ENCODE measurements at places on chromosomes 7 and 10.

DNA sequence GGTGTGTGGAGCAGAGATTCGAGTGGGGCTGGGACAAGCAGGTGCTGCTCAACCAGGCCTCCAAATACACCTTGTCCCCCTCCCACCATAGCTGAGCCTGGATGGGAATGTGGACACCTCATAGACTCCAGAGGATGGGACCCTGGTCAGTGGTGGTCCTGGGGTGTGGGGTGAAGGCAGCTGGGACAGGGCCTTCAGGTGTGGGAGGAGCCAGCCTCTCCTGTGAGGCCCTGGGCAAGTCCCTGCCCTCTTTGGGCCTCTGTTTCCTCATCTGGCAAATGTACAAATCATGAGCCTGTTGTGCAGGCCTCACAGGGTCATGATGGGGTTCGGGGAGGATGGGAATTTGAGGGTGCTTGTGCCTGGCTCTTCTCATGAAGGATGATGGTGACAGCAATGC is 362.9 kb upstream of the NUPR2 start:
- H3K4me3 ChIP-seq, result no peak overlapping the region
- H3K4me1 ChIP-seq, result no peaks in the 10 kb centered on the region
- DNase-seq, result no peak
- H3K27me3 ChIP-seq, result no peaks in the 10 kb centered on the region

GRCh38 chr7:116340943-116341907 is 130.9 kb downstream of the TES start:
- no peak overlapping the region for H3K27ac ChIP-seq
- H3K4me1 ChIP-seq, result peaks cover 22% of the 10 kb centered on the region
- no peaks in the 10 kb centered on the region for H3K27me3 ChIP-seq
- DNase-seq, result no peak

GRCh38 chr7:1915956-1916600 is 246.0 kb downstream of the ELFN1 start:
- H3K27ac ChIP-seq, result no peak overlapping the region
- DNase-seq, result no peak
- H3K4me3 ChIP-seq, result no peak overlapping the region
- H3K4me1 ChIP-seq, result peaks cover 24% of the 10 kb centered on the region
- H3K36me3 ChIP-seq, result peaks cover 2% of the 10 kb centered on the region

- DNase-seq, result no peak
- peaks cover 38% of the 10 kb centered on the region for H3K4me1 ChIP-seq
- no peaks in the 10 kb centered on the region for H3K36me3 ChIP-seq
Measured at GRCh38 chr7:26556061-26556881, 264.6 kb downstream of the SNX10 start.

GRCh38 chr10:72066318-72067284 is 21.8 kb downstream of the SPOCK2 start:
- H3K27me3 ChIP-seq, result no peaks in the 10 kb centered on the region
- no peaks in the 10 kb centered on the region for H3K4me1 ChIP-seq
- H3K36me3 ChIP-seq, result peaks cover 14% of the 10 kb centered on the region
- H3K27ac ChIP-seq, result no peak overlapping the region
- no peak for DNase-seq

- H3K4me1 ChIP-seq, result no peaks in the 10 kb centered on the region
- H3K4me3 ChIP-seq, result no peak overlapping the region
- H3K36me3 ChIP-seq, result no peaks in the 10 kb centered on the region
- no peaks in the 10 kb centered on the region for H3K27me3 ChIP-seq
- H3K27ac ChIP-seq, result no peak overlapping the region
Measured at GRCh38 chr7:51918581-51918980, 602.0 kb upstream of the COBL start.

GRCh38 chr7:16881844-16882243 is at the start of gene AGR3:
Gene AGR3, minus strand, starts transcription at chr7:16881983. Its CDS starts 3,365 bp downstream, at chr7:16878618.
- no peaks in the 10 kb centered on the region for H3K27me3 ChIP-seq
- H3K36me3 ChIP-seq, result no peaks in the 10 kb centered on the region
- H3K4me3 ChIP-seq, result no peak within 1 kb of the TSS

GRCh38 chr7:25835197-25835596 is 316.8 kb upstream of the NFE2L3 start:
- no peaks in the 10 kb centered on the region for H3K36me3 ChIP-seq
- no peaks in the 10 kb centered on the region for H3K4me1 ChIP-seq
- H3K27ac ChIP-seq, result no peak overlapping the region
- DNase-seq, result no peak
- H3K4me3 ChIP-seq, result no peak overlapping the region

- DNase-seq, result no peak
- H3K36me3 ChIP-seq, result no peaks in the 10 kb centered on the region
- H3K4me1 ChIP-seq, result no peaks in the 10 kb centered on the region
- H3K4me3 ChIP-seq, result no peak overlapping the region
Measured at GRCh38 chr7:11239316-11239715, 265.6 kb downstream of the PHF14 start.

DNA sequence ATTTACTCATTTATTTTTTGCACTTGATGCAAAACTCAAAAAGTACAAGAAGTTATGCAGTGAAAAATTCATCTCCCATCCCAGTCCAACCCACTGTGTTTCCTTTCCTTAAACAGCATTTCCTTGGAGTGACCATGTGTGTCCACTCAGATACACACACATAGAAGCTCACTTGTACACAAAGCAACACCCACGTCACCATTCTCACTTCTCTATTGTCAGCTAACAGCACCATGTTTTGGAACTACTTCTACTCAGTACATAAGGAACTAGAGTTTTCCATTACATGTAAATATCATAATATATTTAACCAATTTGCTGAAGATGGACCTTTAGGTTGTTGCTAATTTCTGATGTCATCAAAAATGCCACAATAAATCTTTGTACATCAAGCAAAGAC is 167.6 kb downstream of the GRID1 start:
- no peaks in the 10 kb centered on the region for H3K4me1 ChIP-seq

DNA sequence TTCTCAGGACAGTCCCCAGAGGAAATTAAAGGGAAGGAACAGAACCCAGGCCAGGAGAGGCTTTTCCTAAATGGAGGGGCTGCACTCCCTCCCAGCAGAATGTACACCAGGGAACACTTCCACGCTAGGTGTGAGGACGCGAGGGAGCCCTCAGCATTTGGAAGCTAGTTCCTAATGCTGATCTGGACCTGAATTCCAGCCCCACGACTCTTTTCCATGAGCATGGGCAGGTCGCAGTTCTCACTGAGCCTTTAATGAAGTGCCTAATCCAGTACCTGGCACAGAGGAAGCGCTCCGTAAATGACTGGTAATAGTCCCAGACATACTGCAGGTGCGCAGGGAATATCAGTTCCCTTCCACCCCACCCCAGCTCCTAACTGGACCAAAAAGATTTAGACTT is 1.1 kb downstream of the ALOX5 start:
- DNase-seq, result no peak
- no peaks in the 10 kb centered on the region for H3K36me3 ChIP-seq
- no peak overlapping the region for H3K4me3 ChIP-seq
- peak overlapping the region; percentile 27 for H3K27ac ChIP-seq
- H3K4me1 ChIP-seq, result peaks cover 60% of the 10 kb centered on the region

GRCh38 chr7:130941322-130942210 is 207.6 kb upstream of the KLF14 start:
- DNase-seq, result peak; percentile 38
- H3K36me3 ChIP-seq, result no peaks in the 10 kb centered on the region
- peaks cover 4% of the 10 kb centered on the region for H3K4me1 ChIP-seq
- no peaks in the 10 kb centered on the region for H3K27me3 ChIP-seq

- no peak for DNase-seq
- no peaks in the 10 kb centered on the region for H3K4me1 ChIP-seq
- H3K36me3 ChIP-seq, result no peaks in the 10 kb centered on the region
- H3K4me3 ChIP-seq, result no peak overlapping the region
- H3K27me3 ChIP-seq, result no peaks in the 10 kb centered on the region
Measured at GRCh38 chr7:137040745-137041144, 172.3 kb downstream of the CHRM2 start.

GRCh38 chr10:33818343-33818742 is 483.9 kb upstream of the NRP1 start:
- peaks cover 10% of the 10 kb centered on the region for H3K4me1 ChIP-seq
- no peaks in the 10 kb centered on the region for H3K36me3 ChIP-seq
- H3K27me3 ChIP-seq, result no peaks in the 10 kb centered on the region
- no peak for DNase-seq
- H3K4me3 ChIP-seq, result no peak overlapping the region
- H3K27ac ChIP-seq, result no peak overlapping the region

- H3K4me3 ChIP-seq, result no peak overlapping the region
- peaks cover 31% of the 10 kb centered on the region for H3K4me1 ChIP-seq
- DNase-seq, result peak; percentile 11
Measured at GRCh38 chr10:30811276-30812017, 181.9 kb upstream of the LYZL2 start.

DNA sequence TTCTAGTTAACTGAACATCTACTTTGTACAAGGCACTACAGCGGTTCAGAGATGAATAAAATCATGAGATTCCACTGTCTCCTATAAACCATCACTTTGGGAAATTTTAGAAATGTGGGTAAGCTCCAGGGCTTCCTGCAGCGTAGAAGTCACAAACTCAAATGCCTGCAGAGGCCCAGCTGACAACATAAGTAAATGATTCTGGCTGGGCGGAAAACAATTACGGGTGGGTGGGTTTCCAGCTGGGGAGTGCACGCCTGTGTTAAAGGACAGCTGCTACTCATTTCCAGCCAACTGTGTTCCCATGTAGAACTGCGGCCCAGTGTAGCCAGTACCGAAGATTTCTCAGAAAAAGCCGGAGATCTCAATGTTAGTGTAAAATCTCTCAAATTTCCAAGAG is 69.5 kb upstream of the ATRNL1 start:
- DNase-seq, result no peak
- H3K36me3 ChIP-seq, result no peaks in the 10 kb centered on the region
- no peak overlapping the region for H3K27ac ChIP-seq
- no peak overlapping the region for H3K4me3 ChIP-seq
- no peaks in the 10 kb centered on the region for H3K27me3 ChIP-seq

DNA sequence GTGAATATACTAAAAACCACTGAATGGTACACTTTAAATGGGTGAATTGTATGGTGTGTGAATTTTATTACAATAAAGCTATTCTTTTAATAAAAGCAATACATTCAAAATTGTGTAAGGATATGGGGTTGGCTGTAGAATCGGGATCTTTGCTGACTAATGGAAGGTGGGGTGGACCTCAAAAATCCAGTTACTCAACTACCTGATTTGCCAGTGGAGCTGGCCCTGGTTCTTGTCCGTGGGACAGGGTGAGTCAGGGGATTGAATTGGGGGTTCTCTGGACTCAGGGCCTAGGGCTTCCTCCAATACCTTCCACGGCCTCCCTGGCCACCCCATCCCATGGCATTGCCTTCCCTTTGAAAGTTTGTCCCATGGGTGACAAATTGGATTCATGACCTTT is 13.5 kb upstream of the RABGEF1 start:
- peaks cover 7% of the 10 kb centered on the region for H3K36me3 ChIP-seq
- H3K27ac ChIP-seq, result no peak overlapping the region
- no peak for DNase-seq
- no peak overlapping the region for H3K4me3 ChIP-seq

- H3K27me3 ChIP-seq, result no peaks in the 10 kb centered on the region
- H3K4me3 ChIP-seq, result no peak overlapping the region
- peak; percentile 90 for DNase-seq
- no peaks in the 10 kb centered on the region for H3K36me3 ChIP-seq
- peaks cover 7% of the 10 kb centered on the region for H3K4me1 ChIP-seq
Measured at GRCh38 chr10:88731296-88731695, 25.2 kb downstream of the LIPK start.

DNA sequence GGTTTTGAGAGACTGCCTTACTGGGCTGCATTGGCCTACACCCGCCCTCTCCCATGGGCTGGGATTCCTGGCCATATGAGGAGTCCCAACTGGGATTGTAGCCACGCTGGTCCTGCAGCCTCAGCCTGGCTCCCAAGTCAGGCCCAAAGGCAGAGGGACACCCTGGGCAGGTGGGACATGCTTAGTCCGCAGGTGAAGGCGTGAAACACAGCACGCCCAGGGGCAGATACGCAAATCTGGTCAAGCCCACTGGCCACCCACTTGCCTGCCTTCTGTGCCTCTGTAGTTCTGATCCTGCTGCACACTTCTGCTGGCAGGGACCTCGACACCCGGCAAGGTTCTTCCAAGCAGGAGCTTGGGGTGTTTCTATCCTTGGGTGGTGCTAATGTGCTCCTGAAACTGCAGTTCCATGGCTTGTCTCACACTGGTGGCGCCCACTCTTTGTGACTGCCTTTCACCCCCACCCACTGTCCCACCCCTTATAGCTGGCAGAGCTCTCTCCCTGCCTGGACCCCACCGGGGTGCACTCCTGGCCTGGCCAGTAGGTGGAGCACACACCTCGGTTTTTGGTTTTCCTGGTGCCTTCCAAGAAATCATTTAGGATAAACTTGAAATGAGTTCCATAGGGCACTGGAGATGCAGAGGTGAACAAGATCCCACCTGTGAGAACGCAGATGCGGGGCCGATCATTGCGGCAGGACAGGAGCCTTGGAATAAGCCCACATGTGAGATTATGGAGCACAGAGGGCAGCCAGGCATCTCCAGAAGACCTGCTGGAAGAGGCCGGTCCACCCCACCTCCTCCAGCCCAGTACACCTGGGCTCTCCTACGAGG is 47.9 kb downstream of the MKI67 start:
- H3K4me3 ChIP-seq, result no peak overlapping the region
- H3K27ac ChIP-seq, result no peak overlapping the region
- H3K4me1 ChIP-seq, result no peaks in the 10 kb centered on the region
- no peaks in the 10 kb centered on the region for H3K27me3 ChIP-seq

- H3K36me3 ChIP-seq, result no peaks in the 10 kb centered on the region
- H3K4me3 ChIP-seq, result peak overlapping the region; percentile 41
- DNase-seq, result peak; percentile 45
- no peak overlapping the region for H3K27ac ChIP-seq
- peaks cover 12% of the 10 kb centered on the region for H3K4me1 ChIP-seq
- H3K27me3 ChIP-seq, result peaks cover 5% of the 10 kb centered on the region
Measured at GRCh38 chr7:22356010-22356691, 803 bp downstream of the RAPGEF5 start.

GRCh38 chr7:3294432-3295100 is 6.5 kb upstream of the SDK1 start:
- no peak for DNase-seq
- no peak overlapping the region for H3K4me3 ChIP-seq

GRCh38 chr10:55786461-55787050 is 574.5 kb downstream of the ZWINT start:
- no peak for DNase-seq
- no peaks in the 10 kb centered on the region for H3K4me1 ChIP-seq
- no peaks in the 10 kb centered on the region for H3K36me3 ChIP-seq
- H3K27ac ChIP-seq, result no peak overlapping the region
- no peaks in the 10 kb centered on the region for H3K27me3 ChIP-seq
- no peak overlapping the region for H3K4me3 ChIP-seq

GRCh38 chr7:17915796-17916195 is 24.5 kb downstream of the SNX13 start:
- no peak overlapping the region for H3K4me3 ChIP-seq
- H3K27ac ChIP-seq, result no peak overlapping the region
- DNase-seq, result no peak
- no peaks in the 10 kb centered on the region for H3K36me3 ChIP-seq

DNA sequence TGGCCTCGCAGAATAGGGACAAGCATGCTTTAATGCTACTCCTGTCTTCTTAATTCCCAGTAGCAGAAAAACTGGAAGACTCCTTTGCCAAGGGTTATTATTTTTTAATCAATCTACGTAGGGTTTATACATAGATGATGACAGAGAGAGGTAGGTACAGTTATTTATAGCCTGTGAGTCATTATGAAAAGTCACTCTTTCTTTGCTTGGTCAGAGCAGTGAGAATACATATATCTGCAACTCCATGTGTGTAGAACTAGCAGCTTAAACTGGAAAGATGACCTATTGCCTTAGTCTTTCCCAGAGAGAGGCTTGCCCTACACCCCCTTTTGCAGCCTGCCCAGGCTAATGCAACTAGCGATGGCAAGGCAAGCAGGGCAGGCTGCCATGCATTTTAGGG is 1050.6 kb downstream of the NRG3 start:
- H3K4me3 ChIP-seq, result no peak overlapping the region
- H3K27ac ChIP-seq, result no peak overlapping the region
- no peaks in the 10 kb centered on the region for H3K27me3 ChIP-seq
- no peak for DNase-seq
- no peaks in the 10 kb centered on the region for H3K36me3 ChIP-seq

Data from common myeloid progenitor, CD34-positive (primary cell).